Osteoblast (primary cell): ENCODE measurements at places on chromosomes 11 and 22. TPM values are rescaled to one million over a fixed set of nuclear protein-coding genes. Genes with fewer than 3 reads are reported as not detected.

APOL2 gene
- 50.7 and 56.1 TPM in 2 replicates for total RNA-seq

OR5T1 gene
- total RNA-seq = not detected in 2 replicates

IFITM10 gene
- total RNA-seq = 15.0 and 18.1 TPM in 2 replicates

SCO2 gene
- total RNA-seq = 5.1 and 5.6 TPM in 2 replicates

PACSIN3 gene
- 11.2 and 12.7 TPM in 2 replicates for total RNA-seq

GLYATL1 gene
- 0.29 TPM in 1 of 2 replicates, not detected in the other for total RNA-seq

SLC7A4 gene
- under 0.01 and 0.36 TPM in 2 replicates for total RNA-seq

OSM gene
- total RNA-seq = not detected in 2 replicates

SMIM35 gene
- not detected in 2 replicates for total RNA-seq

NUP160 gene
- total RNA-seq = 25.3 and 27.1 TPM in 2 replicates

TRPM5 gene
- total RNA-seq = under 0.01 TPM in 1 of 2 replicates, not detected in the other

KCNK7 gene
- total RNA-seq = 0.29 TPM in 1 of 2 replicates, not detected in the other

SF3B2 gene
- total RNA-seq = 131 and 164 TPM in 2 replicates

MS4A1 gene
- not detected in 2 replicates for total RNA-seq

SMTNL1 gene
- total RNA-seq = not detected in 2 replicates

C11orf86 gene
- total RNA-seq = not detected in 2 replicates

PATE2 gene
- total RNA-seq = 0.29 and 0.36 TPM in 2 replicates

CNGA4 gene
- total RNA-seq = under 0.01 TPM in 2 replicates

SYTL2 gene
- 19.4 and 19.9 TPM in 2 replicates for total RNA-seq

TNNI2 gene
- not detected in 2 replicates for total RNA-seq

MOV10L1 gene
- total RNA-seq = 0.36 and 0.59 TPM in 2 replicates

C11orf21 gene
- 0.29 and 0.36 TPM in 2 replicates for total RNA-seq

CST6 gene
- 1.8 and 2.9 TPM in 2 replicates for total RNA-seq

POU2F3 gene
- total RNA-seq = under 0.01 TPM in 1 of 2 replicates, not detected in the other

OR5B3 gene
- not detected in 2 replicates for total RNA-seq

MS4A6E gene
- not detected in 2 replicates for total RNA-seq

TSGA10IP gene
- not detected in 2 replicates for total RNA-seq
